ENCODE measurements at places on chromosomes 3 and 15.

DNA sequence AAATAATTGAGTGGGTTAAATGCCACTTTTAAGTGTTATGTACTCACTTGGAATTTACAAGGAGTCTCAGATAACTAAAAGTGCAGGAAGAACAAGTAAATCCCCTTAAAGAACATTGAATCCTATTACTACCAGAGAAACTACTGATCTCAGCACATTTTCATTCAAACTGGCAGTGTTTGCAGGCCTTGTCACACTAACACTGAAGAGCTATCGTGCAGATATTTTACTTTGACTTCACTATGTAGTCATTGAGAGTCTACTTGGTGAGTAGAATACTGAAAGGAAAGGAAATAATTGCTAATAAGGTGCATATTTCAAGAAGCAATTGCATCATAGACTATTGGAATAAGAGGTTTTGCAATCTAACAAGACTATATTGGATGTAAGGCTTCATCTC lies 721.4 kb upstream of the CBLB start:
- DNase-seq: no peak

GRCh38 chr3:152330559-152330958 lies 61.8 kb downstream of the MBNL1 start:
- no peak for DNase-seq

DNA sequence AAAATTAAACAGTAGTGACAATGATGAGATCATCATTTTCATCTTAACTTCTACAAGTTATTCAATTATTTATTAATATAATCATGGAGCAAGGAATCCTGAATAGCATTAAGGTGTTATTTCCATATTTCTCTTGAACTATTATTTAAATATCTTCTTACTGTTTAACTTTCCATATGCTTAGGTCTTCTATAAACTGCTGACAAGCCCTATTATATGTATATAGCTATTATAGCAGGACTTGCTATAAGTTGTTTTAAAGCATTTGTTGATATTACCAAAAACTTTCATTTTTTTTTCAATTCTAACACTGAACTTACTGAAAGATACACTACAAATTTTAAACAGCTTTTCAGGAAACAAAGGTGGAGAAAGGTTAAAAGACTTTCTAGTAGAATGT lies 76.7 kb downstream of the PLD1 start:
- no peak for DNase-seq

- DNase-seq: no peak
Measured at GRCh38 chr15:50358845-50359244, 3.8 kb upstream of the GABPB1 start.

DNA sequence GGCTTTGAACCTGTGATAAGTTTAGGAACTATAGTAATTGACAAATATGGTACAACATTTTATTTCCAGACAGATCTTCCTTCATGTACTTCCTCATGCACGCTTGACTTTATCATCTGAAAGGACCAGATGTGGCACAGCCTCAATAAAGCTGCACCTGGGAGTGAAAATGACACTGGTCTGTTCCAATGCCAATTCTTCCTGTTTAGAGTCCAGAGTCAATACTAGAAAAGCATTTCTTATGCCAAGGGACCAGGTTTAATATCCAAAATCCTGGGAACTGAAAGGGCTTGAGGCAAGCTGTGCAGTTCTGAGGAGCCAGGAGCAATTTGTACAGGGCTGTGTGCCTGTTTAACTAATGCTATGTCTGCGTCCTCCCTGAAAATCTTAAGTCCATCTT lies 15.3 kb downstream of the DPH6 start:
- no peak for DNase-seq

- no peak for DNase-seq
Measured at GRCh38 chr3:171374260-171374659, 85.9 kb downstream of the TNIK start.

DNA sequence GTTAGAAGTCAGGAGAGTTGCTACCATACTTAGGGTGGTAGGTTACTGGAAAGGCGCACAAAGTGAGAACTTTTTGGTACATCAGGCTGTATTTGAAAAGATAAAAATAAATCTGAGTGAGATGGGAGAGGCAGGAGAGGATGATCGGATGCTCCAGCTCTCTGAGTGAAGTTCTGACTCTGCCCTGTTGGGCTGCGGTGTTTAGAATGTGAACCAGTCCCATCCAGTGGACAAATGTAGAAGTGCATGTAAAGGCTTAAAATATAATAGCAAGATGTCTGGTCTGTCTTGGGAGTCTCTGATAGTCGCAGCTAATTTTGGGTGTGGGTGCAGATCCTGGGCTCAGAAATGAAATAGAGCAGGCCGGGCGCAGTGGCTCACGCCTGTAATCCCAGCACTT lies 30.4 kb downstream of the ACKR2 start:
- DNase-seq: peak; percentile 25

DNA sequence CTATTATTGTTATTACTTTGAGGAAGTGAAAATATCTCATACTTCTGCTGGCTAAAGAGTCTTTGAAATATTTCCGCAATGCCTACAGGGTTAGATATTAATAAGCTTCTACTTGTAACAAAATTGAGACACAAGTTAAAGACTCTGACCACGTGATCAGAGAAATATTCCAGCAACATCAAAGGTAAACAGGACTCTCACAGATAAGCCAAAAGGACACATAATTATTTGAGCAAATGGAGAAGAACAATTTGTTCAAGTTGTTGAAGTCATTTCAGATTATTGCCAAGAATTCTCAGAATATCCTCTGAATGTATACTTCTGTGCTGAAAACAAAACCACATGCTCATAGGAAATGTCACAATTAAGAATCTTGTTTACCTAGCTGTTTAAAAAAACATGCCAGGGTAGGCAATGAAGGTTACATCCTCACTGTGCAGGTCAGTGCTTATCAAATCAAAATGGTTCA lies 225.8 kb upstream of the ALCAM start:
- DNase-seq: no peak

- DNase-seq: no peak
Measured at GRCh38 chr15:39502611-39503195, 78.2 kb upstream of the THBS1 start.

DNA sequence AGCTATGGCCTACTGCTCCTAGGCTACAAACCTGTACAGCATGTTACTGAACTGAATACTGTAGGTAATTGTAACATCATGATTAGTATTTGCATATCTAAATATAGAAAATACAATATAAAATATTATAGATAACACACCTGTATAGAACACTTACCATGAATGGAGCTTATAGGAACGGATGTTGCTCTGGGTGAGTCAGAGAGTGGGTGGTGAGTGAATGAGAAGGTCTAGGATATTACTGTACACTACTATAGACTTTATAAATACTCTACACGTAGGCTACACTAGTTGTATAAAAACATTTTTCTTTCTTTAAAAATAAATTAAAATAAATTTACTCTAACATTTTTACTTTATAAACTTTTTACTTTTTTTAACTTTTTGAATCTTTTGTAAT lies 224.0 kb upstream of the CBLB start:
- DNase-seq: no peak

GRCh38 chr3:29758434-29759322 lies 477.8 kb downstream of the RBMS3 start:
- DNase-seq: no peak

DNA sequence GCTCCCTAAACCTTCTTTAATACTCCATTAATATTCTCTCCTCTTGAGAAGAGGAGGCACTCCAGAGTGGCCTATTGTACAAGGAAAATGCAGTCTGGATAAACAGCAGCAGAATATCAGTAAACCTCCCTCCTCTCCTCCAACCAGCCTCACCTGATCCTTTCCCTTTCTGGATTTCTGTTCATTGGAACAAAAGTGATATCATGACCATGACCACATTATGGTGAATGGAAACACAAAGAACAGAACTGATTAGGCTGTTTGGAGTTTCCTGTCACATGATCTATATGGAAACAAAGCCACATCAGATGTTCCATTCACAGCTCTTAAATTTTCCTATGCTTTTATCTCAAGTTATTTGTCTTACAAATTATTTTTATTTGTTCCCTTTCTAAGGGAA lies 14.6 kb downstream of the C2CD4B start:
- DNase-seq: no peak

DNA sequence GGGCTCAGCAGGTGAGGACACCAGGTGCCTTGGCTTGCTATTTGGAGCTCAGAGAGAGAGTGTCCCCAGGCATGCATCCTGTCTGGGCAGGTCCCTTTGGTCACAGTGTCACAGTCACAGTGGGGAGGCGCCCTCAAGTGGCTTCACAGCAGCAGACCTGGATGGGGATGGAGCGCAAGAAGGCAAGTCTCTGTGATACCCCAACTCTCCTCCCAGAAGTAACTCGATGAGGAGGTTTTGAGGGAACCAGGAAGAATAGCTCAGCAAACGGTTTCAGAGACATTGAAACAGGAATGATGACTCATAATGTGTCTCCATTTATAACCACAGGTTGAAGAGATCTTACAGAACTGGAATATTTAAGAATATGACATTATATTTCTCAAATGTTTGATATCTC lies 66.5 kb upstream of the SH3GL3 start:
- peak; percentile 50 for DNase-seq

- DNase-seq: no peak
Measured at GRCh38 chr3:169939751-169940150, 26.9 kb upstream of the SEC62 start.

DNA sequence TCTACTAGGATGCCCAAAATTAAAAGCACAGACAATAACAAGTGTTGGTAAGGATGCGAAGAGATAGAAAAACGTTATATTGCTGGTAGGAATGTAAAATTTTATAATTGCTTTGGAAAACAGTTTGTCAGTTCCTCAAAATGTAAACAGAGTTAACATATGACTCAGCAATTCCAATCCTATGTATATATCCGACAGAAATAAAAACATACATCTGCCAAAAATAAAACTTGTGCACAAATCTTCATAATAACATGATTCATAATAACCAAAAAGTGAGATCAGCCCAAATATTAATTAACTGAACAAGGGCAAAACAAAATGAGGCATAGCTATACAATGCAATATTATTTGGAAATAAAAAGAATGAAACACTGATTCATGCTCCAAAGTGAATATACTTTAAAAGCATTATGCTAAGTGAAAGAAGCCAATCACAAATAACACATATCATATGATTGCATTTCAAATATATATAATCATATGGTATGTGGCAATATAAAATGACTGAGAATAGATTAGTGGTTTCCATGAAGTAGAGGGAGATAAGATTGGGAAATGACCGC lies 609.3 kb downstream of the IGSF11 start:
- no peak for DNase-seq

- no peak for DNase-seq
Measured at GRCh38 chr15:95758851-95759250, 571.6 kb upstream of the NR2F2 start.

GRCh38 chr3:122004107-122004506 lies 17.9 kb downstream of the ILDR1 start:
- no peak for DNase-seq

DNA sequence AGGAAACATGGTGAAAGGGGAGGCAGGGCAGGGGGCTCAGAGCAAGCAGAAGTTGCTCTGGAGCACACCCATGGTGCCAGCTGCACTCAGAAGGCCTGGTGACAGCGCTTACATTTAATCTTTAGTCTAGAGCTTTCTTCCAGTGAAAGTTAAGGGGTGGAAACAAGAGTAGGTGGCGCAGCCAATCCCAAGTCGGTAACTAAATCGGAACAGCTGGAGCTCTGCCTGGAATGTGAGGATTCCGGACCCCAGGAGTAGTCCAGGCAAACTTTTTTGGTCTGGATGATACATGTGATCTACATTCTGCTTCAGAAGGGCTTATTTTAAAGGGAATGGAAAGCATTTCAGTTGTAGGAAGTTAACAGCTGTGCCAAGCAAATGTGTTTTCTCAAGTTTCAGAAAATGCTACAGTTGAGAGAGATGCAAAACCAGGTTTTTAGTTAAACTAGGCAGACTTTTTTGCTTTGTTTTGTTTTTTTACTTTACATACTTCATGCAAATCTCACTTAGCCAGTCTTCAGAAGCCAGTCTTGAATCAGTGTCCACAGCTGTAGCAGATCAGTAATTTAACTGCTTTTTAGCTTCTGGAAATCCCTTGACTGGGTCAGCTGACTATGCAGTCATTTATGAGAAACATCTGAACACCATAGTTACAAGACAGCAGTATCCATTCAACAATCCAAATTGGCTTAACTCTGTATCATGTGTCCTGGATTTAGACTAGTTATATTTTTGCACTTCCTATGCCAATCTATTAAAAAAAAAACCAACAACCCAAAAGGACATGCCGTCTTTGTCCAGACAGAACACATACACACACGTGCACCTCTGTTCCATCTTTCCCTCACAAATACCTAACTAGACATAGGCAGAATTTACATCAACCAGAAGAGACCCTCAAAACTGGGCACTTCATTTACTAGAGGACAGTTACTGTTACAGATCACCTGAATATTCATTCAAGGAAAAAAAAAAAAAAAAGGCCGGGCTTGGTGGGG lies 33.2 kb downstream of the ZNF106 start:
- peak; percentile 27 for DNase-seq

GRCh38 chr15:70344666-70345065 lies 246.9 kb upstream of the TLE3 start:
- DNase-seq: no peak

- peak; percentile 50 for DNase-seq
Measured at GRCh38 chr15:69979262-69979661, 118.5 kb downstream of the TLE3 start.

DNA sequence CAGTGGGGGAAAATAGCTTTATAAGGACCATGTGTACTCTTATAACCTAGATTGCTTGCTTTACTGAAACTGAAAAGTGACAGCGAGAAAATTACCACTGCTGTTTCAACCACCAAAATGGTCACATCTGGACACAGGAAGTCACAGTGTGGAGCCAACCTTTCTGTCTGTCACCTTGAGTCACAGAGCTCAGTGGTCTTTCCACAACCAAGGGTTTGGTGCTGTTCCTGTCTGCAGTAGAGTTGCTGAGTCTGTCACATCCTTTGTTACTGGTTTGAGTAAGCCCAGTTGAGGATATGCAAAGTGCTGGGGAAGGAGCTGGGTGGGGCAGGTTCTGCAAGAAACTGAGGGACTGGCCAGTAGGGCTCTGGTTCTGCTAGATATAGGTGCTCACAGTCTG lies 139.1 kb upstream of the EIF1B start:
- peak; percentile 53 for DNase-seq

DNA sequence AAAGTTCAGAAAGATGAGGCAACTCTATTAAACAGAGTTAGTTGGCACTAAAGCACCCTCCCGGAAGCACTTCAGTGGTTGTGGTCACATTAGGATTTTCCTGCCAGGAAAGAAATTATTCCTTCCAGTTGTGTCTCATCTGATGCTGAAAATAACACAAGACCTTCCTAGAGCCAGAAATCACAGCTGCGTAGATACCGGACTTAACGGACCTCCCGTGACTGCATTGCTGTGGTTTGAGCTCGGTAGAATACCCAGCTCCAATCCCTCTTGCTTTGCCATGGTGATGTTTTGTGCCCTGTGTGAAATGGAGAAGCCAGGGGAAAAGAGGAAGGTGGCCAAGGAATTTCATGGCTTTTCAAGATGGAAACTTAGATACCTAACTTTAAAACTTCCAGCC lies 215.0 kb upstream of the IGF1R start:
- no peak for DNase-seq

DNA sequence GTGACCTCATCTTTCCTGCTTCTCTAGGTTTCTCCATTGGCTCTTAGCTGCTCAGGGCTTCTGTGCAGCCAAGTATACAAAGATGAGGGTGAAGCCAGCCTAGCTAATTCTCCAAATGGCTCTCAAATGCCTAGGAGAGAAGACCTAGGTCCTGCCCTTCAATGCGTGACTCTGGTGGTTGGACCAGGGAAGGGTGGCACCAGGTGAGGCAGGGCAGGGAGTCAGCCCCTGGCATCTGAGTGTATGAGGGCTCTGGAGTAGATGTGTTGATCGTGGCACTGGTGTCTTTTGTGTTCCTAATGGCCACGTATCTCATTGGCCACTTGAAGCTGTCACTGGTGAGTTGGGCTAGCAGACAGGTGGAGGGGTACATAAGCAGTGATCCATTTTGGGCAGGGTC lies 59.8 kb downstream of the PDIA5 start:
- no peak for DNase-seq

GRCh38 chr3:148937467-148938255 lies 53.7 kb upstream of the GYG1 start:
- no peak for DNase-seq
